GM12892 (cell line): ENCODE measurements at places on chromosomes 1 and 21.

DNA sequence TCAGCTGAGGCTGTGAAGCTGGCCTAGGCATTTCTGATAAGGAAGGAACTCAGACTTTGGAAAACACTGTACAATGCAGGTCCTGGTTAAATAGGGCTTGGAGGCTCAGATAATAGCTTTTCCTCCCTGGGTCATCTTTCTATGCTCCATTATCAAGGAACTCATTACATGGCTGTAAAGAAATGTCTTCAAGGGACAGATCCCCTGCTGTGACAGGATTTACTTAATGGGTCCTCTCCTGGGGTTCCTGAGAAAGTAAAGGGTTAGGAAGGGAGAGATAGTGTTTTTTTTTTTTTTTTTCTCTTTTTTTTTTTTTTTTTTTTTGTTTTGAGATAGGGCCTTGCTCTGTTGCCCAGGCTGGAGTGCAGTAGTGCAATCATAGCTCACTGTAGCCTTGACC, 14.1 kb upstream of the SVBP start:
- no peak for DNase-seq

DNA sequence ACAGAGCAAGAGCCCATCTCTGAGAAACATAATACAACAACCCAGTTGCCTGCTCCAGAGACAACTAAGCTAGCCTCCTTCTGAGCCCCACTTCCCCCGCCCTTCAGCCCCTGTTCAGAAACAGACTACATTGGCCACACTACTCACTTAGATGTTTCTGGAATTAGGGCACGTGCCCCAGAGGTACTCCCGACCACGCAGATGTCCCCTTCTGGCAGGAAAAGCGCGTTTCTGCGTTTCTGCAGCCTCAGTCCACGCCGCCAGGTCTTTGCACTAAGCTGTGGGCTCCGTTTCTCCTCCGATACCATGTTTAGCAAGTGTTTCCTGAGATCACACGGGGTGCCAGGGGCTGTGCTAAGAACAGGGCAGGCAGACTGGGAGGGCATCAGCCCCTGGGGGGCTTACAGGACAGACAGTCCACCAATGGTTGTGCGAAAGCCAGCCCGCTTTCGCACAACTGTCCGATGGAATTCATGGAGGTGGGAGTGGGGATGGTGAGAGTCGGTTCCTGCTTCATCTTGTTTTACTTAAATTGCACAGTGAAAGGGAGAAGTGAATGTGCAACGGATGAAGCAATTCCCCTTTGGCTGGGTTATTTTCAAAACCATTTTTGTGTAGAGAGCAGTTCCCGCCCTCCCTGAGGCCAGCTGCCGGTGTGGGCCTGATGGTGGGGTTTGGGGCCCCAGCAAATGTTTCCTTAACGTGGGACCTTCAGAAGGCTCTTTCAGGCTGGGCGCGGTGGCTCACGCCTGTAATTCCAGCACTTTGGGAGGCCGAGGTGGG, 2.7 kb downstream of the PIK3CD start:
- no peak for DNase-seq

DNA sequence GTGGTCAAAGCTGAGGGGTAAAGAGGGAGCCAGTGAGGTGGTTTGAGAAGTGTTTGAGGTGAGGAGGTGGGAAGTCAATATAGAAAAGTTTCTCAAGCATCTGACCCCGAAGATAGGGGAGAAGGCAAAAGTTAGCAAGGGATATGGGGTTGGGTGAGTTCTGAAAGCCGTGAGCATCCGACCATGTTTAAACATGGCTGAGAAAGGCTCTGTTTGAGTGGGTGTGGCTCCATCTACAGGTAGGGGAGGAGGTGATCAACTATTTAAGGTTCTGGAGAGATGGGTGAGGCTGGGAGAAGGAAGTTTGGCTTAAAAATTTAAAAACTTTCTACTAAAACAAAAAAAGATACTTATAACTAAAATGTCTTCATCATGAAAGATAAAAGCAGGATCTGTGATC, 273.8 kb downstream of the KCNJ6 start:
- no peak for DNase-seq

- DNase-seq, result peak; percentile 32
Measured at GRCh38 chr1:203629507-203630082, 3.0 kb downstream of the ATP2B4 start.

DNA sequence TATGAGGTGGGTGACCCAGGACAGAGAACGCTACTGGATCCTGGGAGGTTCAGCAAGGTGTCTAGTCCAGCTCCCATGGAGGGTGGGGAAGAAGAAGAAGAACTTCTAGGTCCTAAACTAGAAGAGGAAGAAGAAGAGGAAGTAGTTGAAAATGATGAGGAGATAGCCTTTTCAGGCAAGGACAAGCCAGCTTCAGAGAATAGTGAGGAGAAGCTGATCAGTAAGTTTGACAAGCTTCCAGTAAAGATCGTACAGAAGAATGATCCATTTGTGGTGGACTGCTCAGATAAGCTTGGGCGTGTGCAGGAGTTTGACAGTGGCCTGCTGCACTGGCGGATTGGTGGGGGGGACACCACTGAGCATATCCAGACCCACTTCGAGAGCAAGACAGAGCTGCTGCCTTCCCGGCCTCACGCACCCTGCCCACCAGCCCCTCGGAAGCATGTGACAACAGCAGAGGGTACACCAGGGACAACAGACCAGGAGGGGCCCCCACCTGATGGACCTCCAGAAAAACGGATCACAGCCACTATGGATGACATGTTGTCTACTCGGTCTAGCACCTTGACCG, 8.6 kb upstream of the PIGV start:
- no peak for DNase-seq

DNA sequence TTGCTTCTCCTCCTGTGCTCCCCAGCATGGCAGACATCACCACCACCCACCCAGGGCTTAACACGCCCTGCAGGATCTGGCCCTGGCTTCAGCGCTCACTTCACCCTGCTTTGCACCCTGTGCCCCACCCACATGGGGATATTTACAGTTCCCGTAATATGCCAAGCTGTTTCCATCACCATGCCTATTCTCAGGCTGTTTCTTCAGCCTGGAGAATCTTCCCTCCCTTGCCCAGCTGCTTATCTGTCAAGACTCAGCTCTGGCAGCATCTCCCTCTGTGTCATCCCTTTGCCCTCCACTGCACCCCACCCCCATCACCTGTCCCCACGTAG, 3.6 kb upstream of the AHCYL1 start:
- DNase-seq, result no peak

- no peak for DNase-seq
Measured at GRCh38 chr1:78061825-78062523, 16.2 kb downstream of the GIPC2 start.

- no peak for DNase-seq
Measured at GRCh38 chr1:193211539-193211938, 25.1 kb upstream of the B3GALT2 start.

DNA sequence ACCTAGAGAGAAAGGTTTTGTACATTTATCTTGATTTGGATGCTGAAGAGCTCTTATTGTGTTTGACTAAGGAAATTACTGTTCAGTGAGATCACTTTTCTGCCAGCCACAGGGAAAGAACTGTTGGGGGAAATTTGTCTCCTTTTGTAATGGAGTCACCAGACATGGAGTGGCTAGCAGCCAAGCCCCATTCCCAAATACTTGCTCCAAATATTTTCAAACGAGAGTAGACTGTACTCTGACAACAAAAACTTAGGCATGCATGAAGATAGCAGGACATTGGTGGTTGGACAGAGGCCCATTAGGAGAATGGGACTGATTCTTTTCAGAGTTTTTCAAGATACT, 21.1 kb downstream of the IPO9 start:
- DNase-seq, result no peak
